Psoas muscle (tissue), 8 donors: ENCODE measurements at places on chromosomes 1 and 21. TPM values are rescaled to one million over a fixed set of nuclear protein-coding genes. Genes with fewer than 3 reads are reported as not detected.

- H3K4me1 ChIP-seq, result no peaks in the 10 kb centered on the region
- H3K4me3 ChIP-seq, result no peak overlapping the region
- no peak overlapping the region for H3K27ac ChIP-seq
- no peak for DNase-seq
These were observed 63.9 kb downstream of the GRIK1 start for GRCh38 chr21:29875873-29876272.

- no peaks in the 10 kb centered on the region for H3K27me3 ChIP-seq
- H3K27ac ChIP-seq, result no peak overlapping the region
- no peaks in the 10 kb centered on the region for H3K36me3 ChIP-seq
- H3K4me1 ChIP-seq, result no peaks in the 10 kb centered on the region
- no peak overlapping the region for H3K4me3 ChIP-seq
These were observed 4.0 kb upstream of the HSD3B2 start for GRCh38 chr1:119410961-119411360.

DNA sequence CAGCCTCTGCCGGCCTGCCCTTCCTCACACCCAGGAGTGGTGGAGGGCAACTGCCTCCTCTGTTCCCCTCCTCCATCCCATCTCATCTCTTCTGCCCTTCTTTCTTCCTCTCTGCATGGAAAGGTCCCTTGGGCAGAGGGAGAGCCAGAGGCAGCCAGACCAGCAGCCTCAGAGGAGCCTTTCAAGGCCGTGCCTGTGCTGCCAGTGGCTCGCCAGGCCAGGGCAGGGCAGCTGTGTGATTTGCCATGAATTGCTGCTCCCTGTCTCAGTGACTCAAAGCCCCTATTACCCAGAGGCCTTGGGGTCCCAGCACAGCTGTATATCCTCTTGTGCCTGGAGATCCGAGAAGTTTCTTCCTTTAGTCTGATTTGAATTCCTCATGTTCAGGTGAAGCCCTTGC, 21.9 kb downstream of the TMCC2 start:
- DNase-seq, result no peak
- H3K4me1 ChIP-seq, result peaks cover 85% of the 10 kb centered on the region
- peak overlapping the region; percentile 84 for H3K27ac ChIP-seq
- H3K36me3 ChIP-seq, result no peaks in the 10 kb centered on the region

DNA sequence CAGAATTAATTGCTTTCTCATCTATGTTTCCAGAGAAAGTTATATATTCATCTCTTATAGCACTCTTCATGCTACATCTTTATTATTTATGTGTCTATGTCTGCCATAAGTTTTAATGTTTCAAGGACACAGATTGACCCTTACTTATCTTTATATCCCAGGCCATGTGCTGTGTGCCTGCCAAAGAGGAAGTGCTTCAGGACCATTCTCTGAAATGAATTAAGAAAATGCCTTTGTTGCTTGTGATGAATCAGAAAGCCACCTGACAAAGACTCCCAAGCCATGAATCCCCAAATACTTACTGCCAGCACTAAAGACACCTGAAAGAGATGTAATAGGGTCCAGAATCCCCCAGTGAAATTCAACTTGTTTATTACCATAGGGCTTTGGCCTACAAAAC, 342.1 kb upstream of the C1orf87 start:
- H3K27me3 ChIP-seq, result no peaks in the 10 kb centered on the region
- DNase-seq, result no peak
- H3K4me3 ChIP-seq, result no peak overlapping the region
- H3K4me1 ChIP-seq, result no peaks in the 10 kb centered on the region
- H3K36me3 ChIP-seq, result no peaks in the 10 kb centered on the region
- H3K27ac ChIP-seq, result no peak overlapping the region

GRCh38 chr1:90924982-90925381, 96.9 kb downstream of the ZNF644 start:
- no peak overlapping the region for H3K27ac ChIP-seq
- H3K36me3 ChIP-seq, result no peaks in the 10 kb centered on the region
- no peaks in the 10 kb centered on the region for H3K27me3 ChIP-seq
- peaks cover 56% of the 10 kb centered on the region for H3K4me1 ChIP-seq
- no peak for DNase-seq

SH2D5 gene
- 2.6 TPM for total RNA-seq

GRCh38 chr1:112265931-112266330, 130.1 kb upstream of the CTTNBP2NL start:
- H3K4me3 ChIP-seq, result no peak overlapping the region
- no peak for DNase-seq
- no peaks in the 10 kb centered on the region for H3K4me1 ChIP-seq
- no peaks in the 10 kb centered on the region for H3K36me3 ChIP-seq
- no peaks in the 10 kb centered on the region for H3K27me3 ChIP-seq

DNA sequence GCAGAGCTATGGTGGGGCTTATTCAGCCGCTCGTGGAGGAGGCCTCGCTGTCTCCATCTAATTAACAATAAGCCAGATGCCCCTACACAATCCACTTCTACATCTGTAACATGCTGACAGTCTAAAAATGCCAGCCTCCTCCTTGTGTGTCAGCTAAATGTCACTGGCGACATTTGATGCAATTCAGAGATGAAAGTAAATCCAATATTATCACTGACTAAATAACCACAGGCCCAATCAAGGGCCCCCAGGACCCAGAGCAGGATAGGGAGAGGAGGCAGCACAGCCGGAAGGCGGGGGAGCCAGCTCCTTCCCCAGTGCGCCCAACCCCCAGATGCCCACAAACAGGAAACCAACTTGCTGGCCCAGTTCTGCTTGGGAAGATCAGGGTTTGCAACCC, 76.6 kb downstream of the DMRTA2 start:
- H3K4me3 ChIP-seq, result no peak overlapping the region
- H3K36me3 ChIP-seq, result no peaks in the 10 kb centered on the region
- H3K27ac ChIP-seq, result no peak overlapping the region
- no peaks in the 10 kb centered on the region for H3K4me1 ChIP-seq

GRCh38 chr21:34971656-34972055, 77.4 kb downstream of the RUNX1 start:
- no peak for DNase-seq
- H3K4me1 ChIP-seq, result no peaks in the 10 kb centered on the region
- no peak overlapping the region for H3K4me3 ChIP-seq
- no peak overlapping the region for H3K27ac ChIP-seq
- H3K27me3 ChIP-seq, result peaks cover 2% of the 10 kb centered on the region

HSPA6 gene
- 0.49 TPM for total RNA-seq

DNA sequence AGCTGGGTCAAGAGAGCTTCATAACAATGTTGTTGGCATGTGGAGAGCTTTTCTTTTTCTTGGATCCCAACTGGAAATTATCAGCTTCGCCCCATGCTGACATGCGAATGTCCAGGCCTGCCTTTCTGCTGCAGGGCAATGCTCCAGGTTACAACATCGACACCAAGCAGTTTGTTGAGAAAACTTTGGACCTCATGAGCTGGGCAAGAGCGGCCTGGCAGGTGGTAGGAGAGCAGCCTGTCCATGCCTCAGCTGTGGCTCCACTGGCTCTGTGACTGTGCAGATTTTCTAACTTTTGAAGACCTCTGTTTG, 41.4 kb downstream of the MTARC1 start:
- H3K27ac ChIP-seq, result no peak overlapping the region
- H3K4me3 ChIP-seq, result no peak overlapping the region
- DNase-seq, result no peak

BSND gene
- not detected for total RNA-seq

GRCh38 chr21:31509194-31510017, 150.1 kb upstream of the SOD1 start:
- H3K36me3 ChIP-seq, result no peaks in the 10 kb centered on the region
- no peak overlapping the region for H3K27ac ChIP-seq
- no peak for DNase-seq
- H3K4me3 ChIP-seq, result no peak overlapping the region
- H3K4me1 ChIP-seq, result no peaks in the 10 kb centered on the region
- H3K27me3 ChIP-seq, result peaks cover 1% of the 10 kb centered on the region

DNA sequence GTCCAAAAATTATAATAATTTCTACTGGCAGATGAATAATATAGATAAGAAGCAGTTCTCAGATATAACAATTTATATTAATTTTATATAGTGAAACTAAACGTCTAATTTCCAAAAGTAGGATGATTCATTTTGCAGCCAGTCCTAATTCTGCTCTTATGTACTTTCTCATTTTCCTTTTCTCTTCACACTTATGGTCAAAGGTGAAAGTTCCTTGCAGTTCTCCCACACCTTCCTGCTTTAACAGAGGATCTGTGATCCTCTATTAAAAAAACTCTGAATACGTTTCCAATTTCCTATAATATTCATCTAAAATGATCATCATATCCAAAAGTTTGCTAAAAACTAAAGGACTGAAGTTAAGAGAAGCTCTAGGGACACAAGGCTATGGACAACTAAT, 78.5 kb downstream of the KIFAP3 start:
- no peak for DNase-seq
- H3K4me1 ChIP-seq, result peaks cover 11% of the 10 kb centered on the region
- no peak overlapping the region for H3K4me3 ChIP-seq
- no peaks in the 10 kb centered on the region for H3K27me3 ChIP-seq
- no peaks in the 10 kb centered on the region for H3K36me3 ChIP-seq

SH3BGR gene
- 441 TPM for total RNA-seq

DNA sequence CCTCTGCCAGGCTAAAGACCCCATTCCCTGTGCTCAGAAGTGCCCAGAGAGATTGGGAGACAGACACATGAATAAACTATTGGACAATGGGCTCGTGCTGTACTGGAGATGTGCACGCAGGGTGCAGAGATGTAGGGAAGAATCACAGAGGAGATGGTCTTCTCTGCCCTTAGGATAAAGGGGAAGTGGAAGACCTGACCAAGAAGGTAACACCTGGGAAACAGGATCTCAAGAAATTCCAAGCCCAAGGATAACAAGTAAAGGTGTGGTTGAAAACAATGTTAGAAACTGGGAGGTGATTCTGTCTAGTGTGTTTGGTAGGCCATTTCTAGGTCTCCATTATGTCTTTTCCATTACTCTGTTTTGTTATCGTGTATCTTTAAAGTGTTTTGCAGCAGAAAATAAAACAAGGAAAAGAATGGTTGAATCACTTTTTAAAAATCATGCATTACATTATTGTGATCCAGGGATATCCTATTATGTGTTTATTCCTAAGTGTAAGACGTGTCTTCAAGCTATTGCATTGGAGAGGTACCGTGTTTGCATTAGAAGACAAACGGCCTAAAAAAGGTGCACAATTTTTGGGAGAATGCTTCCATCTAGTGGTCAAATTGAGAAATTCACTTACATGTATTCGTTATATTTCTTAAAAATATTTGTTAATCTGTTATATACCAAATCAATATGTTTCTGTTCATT, 40.8 kb upstream of the KCTD3 start:
- H3K4me1 ChIP-seq, result no peaks in the 10 kb centered on the region
- H3K36me3 ChIP-seq, result no peaks in the 10 kb centered on the region
- no peak overlapping the region for H3K4me3 ChIP-seq

- H3K27me3 ChIP-seq, result no peaks in the 10 kb centered on the region
- no peak for DNase-seq
- H3K4me3 ChIP-seq, result no peak overlapping the region
- H3K36me3 ChIP-seq, result no peaks in the 10 kb centered on the region
These were observed 224.1 kb downstream of the COL11A1 start for GRCh38 chr1:102884238-102884637.

GRCh38 chr1:54819195-54819536, 18.0 kb upstream of the TTC22 start:
- no peak overlapping the region for H3K27ac ChIP-seq
- no peaks in the 10 kb centered on the region for H3K4me1 ChIP-seq
- DNase-seq, result no peak
- H3K36me3 ChIP-seq, result no peaks in the 10 kb centered on the region
- H3K27me3 ChIP-seq, result no peaks in the 10 kb centered on the region

REN gene
- not detected for total RNA-seq

- peak overlapping the region; percentile 93 for H3K4me3 ChIP-seq
- H3K27ac ChIP-seq, result peak overlapping the region; percentile 91
- DNase-seq, result no peak
- peaks cover 18% of the 10 kb centered on the region for H3K4me1 ChIP-seq
- H3K27me3 ChIP-seq, result no peaks in the 10 kb centered on the region
These were observed 992 bp downstream of the TENT5C start for GRCh38 chr1:117606649-117607430.

GRCh38 chr1:229148041-229148671, 122.8 kb upstream of the RAB4A start:
- no peaks in the 10 kb centered on the region for H3K36me3 ChIP-seq
- no peaks in the 10 kb centered on the region for H3K4me1 ChIP-seq
- no peak overlapping the region for H3K4me3 ChIP-seq
- peaks cover 15% of the 10 kb centered on the region for H3K27me3 ChIP-seq
- DNase-seq, result no peak
- H3K27ac ChIP-seq, result no peak overlapping the region

CLEC20A gene
- not detected for total RNA-seq

DNA sequence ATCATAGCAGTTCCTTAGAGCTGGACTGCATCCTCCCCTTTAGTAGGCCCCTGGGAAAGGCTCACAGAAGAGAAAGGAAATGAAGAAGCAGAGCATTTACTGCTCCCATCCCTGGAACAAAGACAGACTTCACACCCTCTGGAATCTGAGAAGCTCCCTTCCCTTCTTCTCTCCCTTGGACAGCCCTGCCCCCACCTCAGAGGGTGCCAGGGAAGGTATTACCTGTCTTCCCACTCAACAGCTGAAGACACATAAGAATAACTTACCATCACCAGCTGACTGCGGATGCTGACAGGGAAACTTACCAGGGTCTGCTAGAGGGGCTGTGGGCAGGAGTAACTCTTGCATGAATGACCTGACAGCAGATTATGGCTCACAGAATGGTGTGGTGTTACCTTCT, 14.1 kb upstream of the FAAH start:
- no peaks in the 10 kb centered on the region for H3K4me1 ChIP-seq
- no peaks in the 10 kb centered on the region for H3K27me3 ChIP-seq
- no peak for DNase-seq
- no peak overlapping the region for H3K27ac ChIP-seq
- no peaks in the 10 kb centered on the region for H3K36me3 ChIP-seq

DNA sequence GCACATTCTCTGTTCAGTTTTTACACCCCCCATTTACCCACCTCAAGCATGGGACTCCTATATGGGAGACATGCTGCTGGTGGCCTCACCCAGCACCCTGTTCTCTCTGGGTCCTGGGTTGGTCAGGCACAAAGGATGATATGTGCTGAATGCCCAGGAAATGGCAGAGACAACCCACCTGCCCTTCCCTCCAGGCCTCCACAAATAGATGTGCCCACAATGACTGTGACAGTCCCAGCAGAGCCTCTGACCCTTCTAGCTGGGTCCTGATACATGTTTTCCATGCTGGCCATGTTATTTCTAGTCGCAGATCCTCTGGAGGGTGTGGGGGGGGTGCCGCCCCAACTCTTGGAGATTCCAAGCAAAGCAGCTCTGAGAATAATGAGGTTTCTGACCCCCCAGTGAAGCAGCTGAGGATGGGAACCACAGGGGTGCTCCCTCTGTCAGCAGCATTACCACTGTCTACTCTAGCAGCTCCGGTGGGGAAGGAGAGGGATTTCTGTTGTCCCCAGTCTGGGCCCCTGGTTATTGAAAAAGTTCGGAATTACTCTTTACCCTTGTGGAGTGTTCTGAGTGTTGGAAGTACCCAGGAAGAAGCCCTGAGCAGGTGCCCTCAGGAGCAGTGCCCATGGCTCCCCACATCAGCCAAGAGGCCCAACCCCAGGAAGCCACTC, 1.2 kb upstream of the CCDC28B start:
- H3K4me3 ChIP-seq, result peak overlapping the region; percentile 88
- H3K27me3 ChIP-seq, result no peaks in the 10 kb centered on the region
- peaks cover 54% of the 10 kb centered on the region for H3K4me1 ChIP-seq
- peak overlapping the region; percentile 94 for H3K27ac ChIP-seq
- peaks cover 14% of the 10 kb centered on the region for H3K36me3 ChIP-seq

NID1 gene
- 25.5 TPM for total RNA-seq

- no peaks in the 10 kb centered on the region for H3K27me3 ChIP-seq
- H3K27ac ChIP-seq, result no peak overlapping the region
- H3K36me3 ChIP-seq, result no peaks in the 10 kb centered on the region
These were observed 5.9 kb upstream of the SHISAL2A start for GRCh38 chr1:52627028-52627427.
